ENCODE measurements at places on chromosomes 6 and 20.

- DNase-seq: no peak
Measured at GRCh38 chr6:499617-500016, 108.1 kb downstream of the IRF4 start.

- no peak for DNase-seq
Measured at GRCh38 chr6:14885498-14885897, 360.4 kb upstream of the JARID2 start.

DNA sequence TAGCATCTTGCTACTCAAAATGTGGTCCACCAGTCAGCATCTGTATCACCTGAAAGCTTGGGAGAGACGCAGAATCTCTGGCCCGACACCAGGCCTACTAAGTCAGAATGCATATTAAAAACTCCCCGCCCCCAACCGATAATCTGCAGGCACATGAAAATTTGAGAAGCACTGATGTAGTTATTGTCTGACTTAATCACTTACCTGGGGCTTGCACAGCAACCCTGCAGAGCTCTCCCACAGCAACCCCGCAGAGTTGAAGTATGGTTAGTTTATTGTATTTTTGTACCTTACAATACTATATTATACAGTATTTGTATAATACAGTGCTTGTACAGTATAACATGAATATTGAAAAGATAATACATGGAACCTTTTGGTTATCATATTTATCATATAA lies 53.7 kb downstream of the KLHL31 start:
- peak; percentile 82 for DNase-seq

GRCh38 chr6:108799354-108799717 lies 48.9 kb upstream of the ARMC2 start:
- no peak for DNase-seq

DNA sequence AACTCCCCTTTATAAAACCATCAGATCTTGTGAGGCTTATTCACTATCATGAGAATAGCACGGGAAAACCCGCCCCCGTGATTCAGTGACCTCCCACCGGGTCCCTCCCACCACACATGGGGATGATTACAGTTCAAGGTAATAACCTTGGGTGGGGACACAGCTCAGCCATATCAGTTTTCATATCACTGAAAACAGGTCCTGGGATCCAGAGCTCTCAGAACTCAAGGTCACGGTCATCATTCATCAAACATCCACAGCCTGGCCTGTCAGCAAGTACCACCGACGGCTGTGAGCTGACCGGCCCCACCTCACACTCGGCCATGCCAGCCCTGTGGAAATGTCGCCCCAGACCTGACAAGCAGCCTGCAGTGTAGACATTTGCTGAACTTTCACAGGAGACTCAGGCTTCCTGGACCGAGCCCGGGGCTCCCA lies 14.1 kb upstream of the FRMD1 start:
- DNase-seq: no peak

- DNase-seq: peak; percentile 81
Measured at GRCh38 chr6:164015088-164015484, 600.6 kb downstream of the QKI start.

DNA sequence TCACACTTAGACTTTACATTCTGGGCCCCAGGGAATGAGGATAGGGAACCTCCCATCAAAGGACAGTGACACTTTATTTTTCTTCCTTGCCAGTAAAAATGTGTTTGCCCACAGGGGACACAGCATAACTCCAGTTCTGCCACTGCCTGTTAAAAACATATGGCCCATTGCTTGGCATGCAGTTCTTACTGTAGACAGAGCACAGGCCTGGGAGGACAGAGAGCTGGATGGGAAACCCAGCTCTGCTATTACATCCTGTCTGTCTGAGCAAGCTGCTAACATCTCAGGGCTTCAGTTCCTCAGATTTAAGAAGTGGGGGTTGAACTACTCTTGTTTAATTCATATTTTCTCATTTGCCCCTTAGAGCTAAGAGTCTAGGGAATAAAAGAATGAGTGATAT lies 120.2 kb downstream of the AKAP7 start:
- peak; percentile 73 for DNase-seq

DNA sequence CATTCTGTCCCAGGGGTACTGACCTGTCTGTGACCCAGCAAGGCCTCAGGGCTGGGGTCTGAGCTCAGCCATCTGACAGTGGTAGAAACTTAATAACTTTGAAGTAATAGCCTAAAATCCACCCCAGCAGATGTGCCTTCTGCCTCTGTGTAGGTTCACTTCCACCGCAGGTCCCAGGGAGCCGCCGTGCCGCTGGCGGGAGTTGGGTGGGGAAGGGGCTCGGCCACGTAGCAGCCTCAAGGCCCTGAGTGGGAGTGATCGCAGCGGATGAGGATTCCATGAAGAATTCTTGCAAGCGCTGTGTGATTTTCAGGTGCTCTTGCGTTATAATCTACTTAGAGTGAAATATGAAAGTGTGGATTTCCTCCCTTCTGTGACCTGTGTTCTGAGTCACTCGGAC lies 163.7 kb downstream of the DTNBP1 start:
- DNase-seq: no peak

DNA sequence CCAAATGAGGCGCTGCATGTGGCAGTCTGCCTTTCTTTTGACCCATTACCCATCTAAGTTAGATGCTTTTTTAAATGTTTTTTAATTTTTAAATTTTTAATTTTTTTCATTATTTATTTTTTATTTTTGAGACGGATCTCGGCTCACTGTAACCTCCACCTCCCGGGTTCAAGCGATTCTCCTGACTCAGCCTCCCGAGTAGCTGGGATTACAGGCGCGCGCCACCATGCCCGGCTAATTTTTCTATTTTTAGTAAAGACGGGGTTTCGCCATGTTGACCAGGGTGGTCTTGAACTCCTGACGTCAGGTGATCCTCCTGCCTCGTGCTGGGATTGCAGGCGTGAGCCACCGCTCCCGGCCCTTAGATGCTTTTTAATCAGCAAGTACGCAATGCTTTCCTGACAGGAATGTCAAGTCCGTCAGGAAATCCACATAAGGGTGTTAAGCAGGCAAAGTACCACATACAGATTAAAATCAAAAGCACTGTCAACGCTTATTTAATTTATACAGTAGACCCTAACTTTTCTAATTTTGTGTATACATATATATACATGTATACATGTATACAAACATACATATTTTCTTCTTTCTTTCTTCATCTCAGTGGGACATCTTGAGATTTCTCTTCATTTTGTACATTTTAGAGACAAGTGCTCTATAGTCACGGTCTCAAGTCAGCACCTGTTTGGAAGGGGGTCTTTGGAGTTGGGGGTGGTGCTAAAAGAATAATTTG lies 995 bp upstream of the GSTA4 start:
- peak; percentile 87 for DNase-seq

GRCh38 chr20:40056171-40056570 lies 632.9 kb downstream of the MAFB start:
- DNase-seq: no peak

DNA sequence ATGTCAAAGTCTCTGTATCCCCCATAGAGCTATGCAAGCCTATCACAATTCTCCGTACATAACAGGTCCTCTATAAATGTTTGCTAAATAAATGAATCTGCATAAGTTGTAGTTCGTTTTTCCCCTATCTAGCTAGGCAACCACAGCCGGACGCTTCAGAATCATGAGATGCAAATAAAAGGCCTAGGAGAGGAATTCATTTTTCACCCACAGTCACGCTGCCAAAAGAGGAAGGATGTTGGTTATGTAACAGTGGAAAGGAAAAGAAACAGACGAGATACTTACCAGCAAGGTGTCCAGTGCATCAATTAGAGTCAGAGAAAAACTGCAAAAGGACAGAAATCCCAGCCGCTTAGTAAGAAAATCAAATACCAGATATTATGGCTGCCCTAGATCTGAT lies 2.4 kb downstream of the EDEM2 start:
- no peak for DNase-seq

GRCh38 chr20:32216179-32217142 lies 8.8 kb downstream of the POFUT1 start:
- DNase-seq: no peak

GRCh38 chr20:58635279-58635665 lies 15.8 kb upstream of the STX16 start:
- DNase-seq: no peak

- DNase-seq: no peak
Measured at GRCh38 chr6:31328355-31328960, 28.5 kb downstream of the HLA-B start.

GRCh38 chr6:47357827-47358226 lies 48.1 kb upstream of the TNFRSF21 start:
- DNase-seq: no peak

DNA sequence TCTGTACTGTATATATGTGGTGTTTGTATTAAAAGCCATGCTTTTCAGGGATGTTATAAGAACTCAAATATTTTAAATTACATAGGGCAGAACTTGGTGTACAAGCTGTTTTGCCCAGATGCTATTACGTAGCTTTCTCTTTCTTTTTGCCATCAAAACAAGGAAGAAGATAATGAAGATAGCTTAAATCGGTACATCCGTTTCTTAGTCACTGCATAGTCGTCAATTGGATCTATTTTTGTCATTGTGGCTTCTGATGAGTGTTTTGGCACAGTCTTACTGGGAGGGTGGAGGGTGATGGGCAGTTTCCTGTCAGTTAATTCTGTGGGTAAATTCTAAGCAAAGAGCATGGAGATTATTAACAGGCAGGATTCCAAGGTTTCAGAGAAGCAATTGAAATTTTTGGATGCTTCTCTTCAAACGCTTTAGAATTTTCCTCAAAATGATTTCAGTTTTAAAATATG lies 649.1 kb upstream of the GJE1 start:
- DNase-seq: peak; percentile 64

DNA sequence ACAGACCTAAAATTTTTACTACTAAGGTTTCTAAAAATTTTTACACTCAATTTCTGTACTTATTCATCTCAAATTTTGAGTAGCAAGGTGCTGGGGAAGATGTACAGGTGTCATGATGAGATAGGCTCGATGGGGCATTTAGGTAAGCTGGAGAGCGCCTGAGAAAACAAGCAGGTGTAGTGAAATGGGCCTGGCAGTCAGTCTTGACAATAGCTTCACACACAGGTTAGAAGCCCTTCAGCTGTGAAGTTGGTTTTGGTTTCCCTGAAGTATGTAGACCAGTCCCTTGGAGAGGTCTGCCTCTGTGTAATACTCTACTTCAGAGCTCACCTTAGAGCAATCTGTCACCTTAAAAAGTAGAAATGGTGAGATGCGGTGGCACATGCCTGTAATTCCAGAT lies 144.0 kb upstream of the SCGN start:
- no peak for DNase-seq

- DNase-seq: no peak
Measured at GRCh38 chr20:18046535-18046934, 11.2 kb downstream of the OVOL2 start.

- no peak for DNase-seq
Measured at GRCh38 chr6:41676431-41676830, 38.2 kb downstream of the MDFI start.

DNA sequence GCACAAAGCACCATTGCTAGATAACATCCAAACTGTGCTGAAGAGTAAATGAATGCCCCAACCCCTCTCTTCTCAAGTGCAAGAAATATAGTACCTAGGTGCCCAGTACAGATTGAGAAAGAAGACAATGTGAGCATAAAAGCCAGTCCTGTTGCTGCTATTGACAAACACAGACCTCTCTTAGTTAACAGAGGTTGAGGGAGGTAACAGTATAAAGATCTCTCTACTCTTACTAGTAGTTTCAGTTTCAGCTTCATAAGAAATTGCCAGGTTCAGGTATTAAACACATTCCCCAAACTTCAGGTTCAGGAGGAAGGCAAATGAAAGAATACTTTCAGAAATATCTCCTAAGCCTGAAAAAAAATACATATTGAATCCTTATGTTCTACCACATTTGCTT lies 31.4 kb downstream of the TBC1D32 start:
- no peak for DNase-seq

DNA sequence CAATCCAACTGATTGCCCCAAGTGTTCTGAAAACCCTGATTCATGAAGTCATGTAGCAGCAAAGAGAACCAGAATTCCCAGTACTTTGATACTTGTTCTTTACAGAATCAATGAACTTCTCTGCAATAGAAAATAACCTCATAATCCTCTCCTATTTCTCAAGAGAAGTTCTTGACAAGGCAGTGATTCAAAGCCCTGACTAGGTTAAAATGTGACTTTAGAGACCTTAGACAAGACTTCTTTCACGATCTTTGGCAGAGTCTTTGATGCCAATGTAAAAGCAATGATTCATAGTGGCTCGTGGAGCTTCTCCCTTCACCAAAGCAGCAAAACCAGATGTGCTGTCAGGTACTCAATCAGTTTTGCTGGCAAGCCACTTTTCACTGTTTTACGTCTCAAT lies 95.2 kb downstream of the CDK19 start:
- no peak for DNase-seq

DNA sequence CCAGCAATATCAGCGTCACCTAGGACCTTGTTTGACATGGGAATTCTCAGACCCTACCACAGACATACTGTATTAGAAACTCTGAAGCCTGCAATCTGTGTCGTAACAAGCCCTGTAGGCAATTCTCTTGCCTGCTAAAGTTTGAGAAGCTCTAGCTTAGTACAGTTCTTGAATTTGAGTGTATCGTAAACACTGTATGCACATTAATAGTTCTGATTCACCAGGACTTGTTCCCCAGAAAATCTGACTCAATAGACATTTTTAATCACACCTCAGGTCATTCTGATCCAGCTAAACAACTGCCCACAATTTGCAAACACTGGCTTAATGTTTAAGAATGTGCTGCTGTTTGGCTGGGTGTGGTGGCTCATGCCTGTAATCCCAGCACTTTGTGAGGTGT lies 414.3 kb downstream of the TFAP2A start:
- no peak for DNase-seq

DNA sequence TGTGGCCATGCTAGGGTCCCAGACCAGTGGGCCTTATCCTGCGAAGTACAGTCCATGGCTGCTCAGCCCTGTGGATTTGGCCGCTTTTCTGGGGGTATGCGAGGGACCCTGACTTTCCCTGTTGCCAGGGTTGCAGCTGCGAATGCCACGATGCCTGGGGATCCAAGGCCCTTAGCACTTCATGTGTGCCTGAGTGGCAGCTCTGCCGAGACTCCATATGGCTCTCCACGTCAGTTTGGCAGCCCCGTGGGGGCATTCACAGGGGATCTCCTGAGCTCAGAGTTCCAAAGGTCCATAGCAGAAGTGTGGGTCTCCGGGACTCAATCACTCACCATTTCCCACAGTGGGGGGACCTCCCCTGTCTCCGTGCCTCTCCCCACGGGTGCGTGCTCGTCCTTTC lies 319.5 kb downstream of the DOK5 start:
- no peak for DNase-seq

DNA sequence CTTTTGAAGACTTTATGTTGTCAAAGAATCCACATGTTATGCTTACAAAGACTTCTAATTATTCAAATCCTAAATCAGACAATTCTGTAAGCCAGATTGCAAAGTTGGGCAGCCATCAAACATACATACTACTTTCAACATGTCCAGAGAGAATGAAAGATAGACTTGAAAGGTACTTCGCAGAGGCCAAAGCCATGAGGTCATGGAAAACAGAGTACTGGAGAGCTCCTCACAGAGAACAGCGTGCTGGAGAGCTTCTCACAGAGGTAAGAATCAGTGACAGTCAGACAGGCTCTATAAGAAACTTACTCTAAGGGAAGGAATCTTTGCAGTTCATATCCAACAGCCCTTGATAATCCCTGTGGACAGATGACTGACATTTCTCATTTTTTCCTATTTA lies 400.2 kb downstream of the GJA1 start:
- no peak for DNase-seq

GRCh38 chr6:110345025-110345424 lies 13.1 kb downstream of the METTL24 start:
- peak; percentile 80 for DNase-seq

GRCh38 chr6:149580880-149581279 lies 14.7 kb downstream of the GINM1 start:
- no peak for DNase-seq

Measured in NCI-H69 (cell line).